C1 segment of cervical spinal cord (tissue), 14 donors: ENCODE measurements at places on chromosomes 4 and X.

- DNase-seq, result no peak
Observed at GRCh38 chr4:20678400-20678799, 21.9 kb upstream of the PACRGL start.

DNA sequence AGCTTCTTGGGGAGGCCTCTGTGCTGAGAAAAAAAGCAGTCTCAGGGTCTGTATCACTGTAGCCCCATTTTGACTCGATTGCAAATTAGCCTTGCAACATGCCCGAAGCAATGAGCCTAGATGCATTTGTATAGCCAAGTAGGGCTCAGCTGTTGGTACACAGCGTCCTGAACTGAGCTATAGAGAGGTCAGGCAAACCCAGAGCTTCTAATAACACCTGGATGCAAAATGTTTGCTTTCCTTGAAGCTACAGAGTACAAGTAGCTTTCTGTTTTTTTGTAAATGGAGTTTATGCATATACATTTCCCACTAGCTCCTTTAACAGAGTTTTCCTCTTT, 87.8 kb downstream of the PLAC1 start:
- DNase-seq, result no peak

DNA sequence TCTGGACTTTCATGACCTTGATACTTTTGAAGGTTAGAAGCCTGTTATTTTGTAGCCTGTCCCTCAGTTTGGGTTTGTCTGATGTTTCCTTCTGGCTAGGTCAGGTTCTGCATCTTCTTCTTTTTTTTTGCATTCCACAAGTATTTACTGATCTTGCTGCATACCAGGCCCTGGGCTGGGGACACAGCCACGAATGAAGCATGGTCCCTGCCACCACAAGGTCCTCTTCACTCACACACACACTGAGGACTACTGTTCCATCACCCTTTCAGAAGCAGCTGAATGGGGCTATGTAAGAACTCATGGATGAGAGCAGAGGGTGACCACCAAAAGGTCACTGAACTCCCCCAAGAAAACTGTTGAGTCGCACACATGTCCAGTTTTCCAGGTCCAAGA, 39.2 kb downstream of the USP11 start:
- DNase-seq, result no peak

GRCh38 chrX:47198026-47198686, 4.5 kb downstream of the UBA1 start:
- no peak for DNase-seq

GRCh38 chr4:85606505-85606904, 131.6 kb downstream of the ARHGAP24 start:
- DNase-seq, result no peak

GRCh38 chr4:75834772-75835154, 67.5 kb downstream of the PPEF2 start:
- DNase-seq, result no peak
